ENCODE measurements at places on chromosomes 11 and 22.

DNA sequence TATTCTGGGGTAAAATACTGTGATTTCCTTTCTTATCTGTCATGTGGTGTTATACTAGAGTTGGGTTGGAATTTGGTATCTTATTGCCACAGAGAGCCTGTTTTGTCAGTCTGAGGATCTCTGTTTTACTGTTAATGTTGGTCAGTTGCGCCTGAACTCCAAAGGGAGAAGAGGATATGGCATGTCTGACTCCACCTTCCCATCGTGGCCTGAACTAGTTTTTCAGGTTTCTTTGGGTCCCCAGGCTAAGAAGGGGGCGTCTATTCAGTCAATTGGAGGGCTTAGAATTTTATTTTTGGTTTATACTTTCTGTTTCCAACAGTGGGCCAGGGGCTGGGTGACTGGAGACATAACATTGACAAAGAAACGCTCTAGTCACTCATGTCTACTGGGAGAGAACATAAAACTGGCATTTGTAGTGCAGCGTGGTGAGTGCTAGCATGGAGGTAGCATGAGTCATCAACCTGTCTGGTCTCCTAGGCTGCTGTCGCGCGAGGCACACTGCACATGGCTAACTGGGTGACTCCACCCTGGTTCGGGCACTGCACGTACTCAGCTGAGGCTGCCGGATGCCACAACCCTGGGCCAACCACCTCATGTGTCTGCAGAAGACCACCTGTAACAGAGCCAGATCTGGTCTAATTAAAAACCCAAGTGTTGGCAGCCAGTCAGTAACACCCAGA is 120.1 kb upstream of the OR9Q1 start:
- DNase-seq, result peak; percentile 22

- DNase-seq, result no peak
Measured at GRCh38 chr11:99519095-99519494, 498.3 kb downstream of the CNTN5 start.

DNA sequence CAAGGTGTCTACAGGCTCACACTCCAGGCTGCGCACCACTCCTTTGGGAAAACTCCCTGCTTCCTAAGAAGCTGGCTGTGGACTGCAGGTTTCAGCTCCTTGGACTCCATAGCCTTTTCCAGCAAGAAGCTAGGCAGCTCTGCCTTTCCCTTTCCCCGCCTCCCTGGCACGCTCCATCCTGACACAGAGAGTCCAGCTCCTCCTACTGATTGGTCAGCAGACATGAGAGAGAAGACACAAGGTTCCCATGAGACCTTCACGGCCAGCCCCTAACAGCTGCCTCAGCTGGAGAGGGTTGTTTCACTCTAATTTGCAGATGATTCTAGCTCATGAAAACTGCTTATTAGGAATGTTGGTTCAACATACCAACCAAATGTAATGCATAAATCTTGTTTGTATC is 27.6 kb downstream of the TENM4 start:
- DNase-seq, result no peak

DNA sequence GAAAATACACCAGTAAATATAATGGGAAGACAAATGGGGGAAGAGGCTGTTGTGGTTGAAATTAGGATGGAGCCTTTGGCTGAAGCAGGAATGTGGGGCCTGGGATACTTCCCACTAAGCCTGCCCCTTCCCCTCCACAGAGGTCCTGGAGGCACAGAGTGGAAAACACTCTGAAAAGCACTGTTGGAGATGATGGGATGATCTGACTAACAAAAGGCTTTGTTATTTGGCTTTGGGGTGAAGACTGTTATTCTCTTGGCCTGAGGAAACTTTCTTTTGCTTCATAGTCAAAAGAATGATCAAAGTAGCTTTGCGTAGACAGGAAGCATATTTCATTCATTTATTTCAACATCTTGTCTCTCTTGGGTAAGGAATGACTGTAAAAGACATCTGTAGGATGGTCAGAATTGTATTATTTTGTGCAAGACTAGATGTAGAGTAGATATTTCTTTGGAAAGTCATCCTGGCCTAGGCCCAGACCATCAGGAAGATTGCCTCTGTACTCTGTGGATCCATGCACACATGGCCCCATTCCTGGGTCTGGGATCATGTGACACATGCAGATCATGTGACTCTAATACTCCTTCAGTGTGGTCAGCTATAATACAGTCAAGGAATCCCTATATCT is 111.4 kb downstream of the SPON1 start:
- DNase-seq, result no peak

- DNase-seq, result no peak
Measured at GRCh38 chr11:1333860-1334259, 24.4 kb upstream of the TOLLIP start.
